Gastroesophageal sphincter (tissue), 4 donors: ENCODE measurements at places on chromosomes 4 and X.

DNA sequence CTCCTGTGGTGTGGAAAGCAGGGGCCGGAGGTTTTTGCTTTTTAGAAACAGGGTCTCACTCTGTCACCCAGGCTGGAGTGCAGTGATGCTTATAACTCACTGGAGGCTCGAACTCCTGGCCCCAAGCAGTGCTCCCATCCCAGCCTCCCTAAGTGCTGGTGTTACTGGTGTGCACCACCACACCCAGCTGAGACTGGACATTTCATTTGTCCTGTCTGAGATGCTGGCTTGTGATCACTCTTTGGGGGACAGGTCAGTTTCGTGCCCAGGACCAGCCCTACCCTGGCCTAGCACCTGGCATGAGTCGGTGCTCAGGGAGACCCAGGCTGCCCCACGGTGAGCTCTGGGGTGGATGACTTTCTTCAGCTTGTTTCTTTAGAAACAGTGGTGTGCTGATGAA is 11.3 kb downstream of the PSAPL1 start:
- no peak for ATAC-seq

DNA sequence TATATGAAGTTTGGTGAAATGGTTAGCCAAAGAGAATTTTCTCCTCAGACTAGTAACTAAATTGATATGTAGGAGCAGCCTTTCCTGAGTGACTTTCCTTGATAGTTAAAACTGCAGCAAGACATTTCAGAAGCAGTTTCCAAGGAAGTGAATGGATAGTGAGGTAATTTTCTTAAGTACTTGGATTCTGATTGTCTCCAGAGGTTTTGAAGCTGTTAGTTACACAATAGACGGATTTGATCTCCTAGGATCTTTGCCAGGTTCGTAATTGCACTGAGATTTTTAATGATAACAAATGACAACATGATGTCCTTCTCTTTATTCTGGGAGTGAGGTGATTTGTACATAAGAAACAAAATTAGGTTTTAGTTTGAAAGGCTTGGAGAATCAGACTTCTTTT is 29.2 kb downstream of the PRRG1 start:
- no peak for ATAC-seq

GRCh38 chr4:53709693-53710092 is 118.4 kb upstream of the LNX1 start:
- no peak for ATAC-seq

DNA sequence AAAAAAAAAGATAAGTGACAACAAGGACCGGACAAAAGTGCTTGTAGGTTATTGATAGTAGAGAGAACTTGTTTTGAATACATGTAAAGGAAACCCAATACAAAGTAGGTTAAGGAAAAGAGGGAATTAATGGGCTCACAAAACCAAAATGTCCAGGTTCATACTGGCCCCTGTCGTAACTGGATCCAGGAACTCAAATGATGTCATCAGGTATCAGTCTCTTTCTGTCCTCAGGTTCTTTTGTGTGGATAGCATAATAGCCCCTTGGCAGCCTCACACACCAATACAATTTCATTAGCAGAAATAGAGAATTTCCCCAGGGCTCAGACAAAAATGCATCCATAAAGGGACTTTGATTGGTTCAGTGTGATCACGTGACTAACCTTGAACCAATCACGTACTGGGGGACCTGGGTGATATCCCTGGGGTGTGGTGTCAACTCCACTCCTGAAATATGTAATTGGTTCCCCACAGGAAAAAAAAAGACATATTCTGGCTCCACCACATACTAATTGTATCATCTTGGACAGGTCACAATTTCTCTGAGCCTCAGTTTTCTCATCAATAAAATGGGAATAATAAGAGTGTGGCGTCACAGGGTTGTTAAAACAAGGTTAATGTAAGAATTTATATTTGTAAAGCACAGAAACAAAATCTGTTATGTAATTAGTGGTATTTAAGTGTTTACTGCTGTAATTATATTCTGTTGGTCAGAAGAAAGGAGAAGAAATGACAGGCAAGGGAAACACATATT is 174.8 kb downstream of the PDGFRA start:
- ATAC-seq: no peak

DNA sequence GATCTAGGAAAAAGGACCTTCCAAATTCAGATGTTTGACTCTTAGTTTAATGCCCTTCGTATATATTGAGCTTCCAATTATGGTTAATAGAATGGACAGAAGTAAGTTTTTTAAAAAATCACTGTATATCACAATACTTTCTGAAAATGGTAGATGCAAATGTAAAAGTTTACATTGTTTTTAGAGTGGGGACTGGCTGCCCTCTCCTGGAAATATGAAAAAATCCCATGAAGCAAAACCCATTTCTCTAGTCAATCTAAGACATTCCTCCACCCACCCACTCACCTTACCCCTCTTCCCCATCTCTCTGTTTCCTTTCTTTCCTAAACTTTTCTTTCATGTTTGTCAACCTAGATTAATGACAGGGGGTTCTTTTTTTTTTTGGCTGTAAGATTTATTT is 134.5 kb downstream of the ARHGAP6 start:
- ATAC-seq: no peak

DNA sequence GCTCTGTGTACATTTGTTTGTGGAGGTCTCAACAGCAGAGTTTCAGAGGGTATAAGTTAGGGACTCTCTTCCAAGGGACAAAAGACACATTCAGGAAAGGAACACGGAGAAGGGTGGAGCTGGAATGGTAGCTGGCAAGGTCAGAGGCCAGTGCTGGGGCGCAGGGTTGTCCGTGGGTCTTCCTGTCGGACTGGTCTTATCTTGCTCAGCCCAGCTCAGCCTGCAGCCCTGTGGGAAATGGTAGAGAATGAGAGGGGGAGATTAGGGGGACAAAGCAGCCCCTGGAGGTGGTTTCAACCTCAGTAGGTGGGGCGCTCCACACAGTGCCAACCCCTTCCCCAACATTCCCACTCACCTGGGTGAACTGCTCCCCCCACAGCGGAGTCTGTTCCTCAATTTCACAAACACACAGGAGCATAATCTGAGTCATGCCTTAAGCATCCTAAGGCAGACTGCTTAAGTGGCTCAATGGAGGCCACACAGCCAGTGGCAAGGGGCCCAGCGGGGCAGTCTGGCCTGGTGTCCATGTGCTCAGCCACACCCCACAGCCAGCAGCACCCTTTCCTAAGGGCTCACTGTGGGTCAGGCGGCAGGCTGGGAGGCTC is 6.9 kb upstream of the HDAC6 start:
- ATAC-seq: no peak

GRCh38 chr4:9764155-9764696 is 17.2 kb upstream of the DRD5 start:
- ATAC-seq: no peak

DNA sequence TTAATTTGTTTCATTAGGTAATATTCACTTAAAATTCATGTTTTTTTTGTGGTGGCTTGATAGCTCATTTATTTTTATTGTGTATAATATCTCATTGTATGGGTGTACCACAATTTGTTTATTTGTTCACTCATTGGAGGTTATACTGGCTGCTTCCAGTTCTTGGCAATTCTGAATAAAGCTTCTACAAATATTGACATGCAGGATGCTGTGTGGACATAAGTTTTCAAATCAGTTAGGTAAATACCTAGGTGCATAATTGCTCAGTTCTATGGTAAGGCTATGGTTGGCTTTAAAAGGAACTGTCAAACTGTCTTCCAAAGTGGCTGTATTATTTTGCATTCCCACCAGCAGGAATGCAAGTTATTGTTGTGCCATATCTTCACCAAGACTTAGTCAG is 504.5 kb upstream of the GALNTL6 start:
- ATAC-seq: no peak

DNA sequence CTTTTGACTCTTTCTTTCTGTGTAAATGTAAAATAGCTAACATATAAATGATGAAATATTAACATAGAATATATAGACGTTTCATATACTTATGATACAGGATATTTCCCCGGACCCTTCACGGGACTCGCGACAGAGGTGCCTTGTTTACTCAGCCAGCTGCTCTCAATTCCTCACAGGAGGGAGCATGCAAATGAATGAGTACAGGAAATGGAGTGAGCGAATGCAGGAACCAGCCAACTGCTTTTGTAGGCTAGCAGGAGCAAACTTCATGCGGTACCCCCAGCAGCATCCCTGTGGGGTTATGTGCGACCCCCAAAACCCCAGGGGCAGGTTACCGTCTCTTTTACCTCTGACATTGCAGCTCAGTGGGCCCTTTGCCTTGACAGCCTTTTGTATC is 110.3 kb upstream of the PDHA2 start:
- no peak for ATAC-seq

DNA sequence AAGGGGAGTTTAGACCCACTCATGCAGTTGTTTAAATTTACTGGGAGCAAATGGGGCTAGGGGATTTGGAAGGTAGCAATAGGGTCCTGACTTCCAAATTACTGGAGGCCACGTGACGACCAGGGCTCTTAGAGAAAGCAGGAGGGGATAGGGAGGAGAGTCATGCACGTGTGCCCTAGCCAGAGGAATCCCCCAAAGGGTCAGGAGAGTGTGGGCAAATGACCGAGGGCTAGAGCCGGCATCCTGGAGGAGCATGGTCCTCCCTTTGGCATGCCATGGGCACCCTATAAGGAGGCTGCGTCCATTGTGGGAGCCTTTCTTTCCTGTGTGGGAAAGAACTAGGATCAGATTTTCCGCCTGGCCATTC is 25.5 kb upstream of the GPC4 start:
- ATAC-seq: no peak

GRCh38 chr4:83851261-83852084 is 315.6 kb downstream of the GPAT3 start:
- no peak for ATAC-seq

DNA sequence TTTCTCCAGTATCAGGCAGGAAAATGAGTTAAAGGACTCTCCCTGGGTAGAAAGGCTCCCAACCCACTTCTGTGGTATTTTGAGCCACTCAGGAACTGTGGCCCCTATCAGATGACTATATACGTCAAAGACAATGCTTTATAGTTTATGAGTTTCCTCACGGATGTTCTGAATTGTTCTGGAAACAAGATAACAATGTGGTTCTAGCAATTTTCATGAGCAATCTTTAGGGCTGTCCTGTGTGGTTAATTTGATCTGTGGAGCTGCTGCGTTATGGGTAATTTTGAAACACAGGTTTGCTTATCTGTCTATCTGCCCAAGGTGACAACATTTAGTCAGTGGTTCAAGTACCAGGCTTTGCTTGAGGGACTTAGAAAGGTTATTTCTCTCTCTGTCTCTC is 46.7 kb upstream of the IL2 start:
- no peak for ATAC-seq
